ENCODE measurements at places on chromosomes 13 and 19.

GRCh38 chr13:65605396-65605795, 1624.7 kb downstream of the PCDH9 start:
- DNase-seq: no peak

DNA sequence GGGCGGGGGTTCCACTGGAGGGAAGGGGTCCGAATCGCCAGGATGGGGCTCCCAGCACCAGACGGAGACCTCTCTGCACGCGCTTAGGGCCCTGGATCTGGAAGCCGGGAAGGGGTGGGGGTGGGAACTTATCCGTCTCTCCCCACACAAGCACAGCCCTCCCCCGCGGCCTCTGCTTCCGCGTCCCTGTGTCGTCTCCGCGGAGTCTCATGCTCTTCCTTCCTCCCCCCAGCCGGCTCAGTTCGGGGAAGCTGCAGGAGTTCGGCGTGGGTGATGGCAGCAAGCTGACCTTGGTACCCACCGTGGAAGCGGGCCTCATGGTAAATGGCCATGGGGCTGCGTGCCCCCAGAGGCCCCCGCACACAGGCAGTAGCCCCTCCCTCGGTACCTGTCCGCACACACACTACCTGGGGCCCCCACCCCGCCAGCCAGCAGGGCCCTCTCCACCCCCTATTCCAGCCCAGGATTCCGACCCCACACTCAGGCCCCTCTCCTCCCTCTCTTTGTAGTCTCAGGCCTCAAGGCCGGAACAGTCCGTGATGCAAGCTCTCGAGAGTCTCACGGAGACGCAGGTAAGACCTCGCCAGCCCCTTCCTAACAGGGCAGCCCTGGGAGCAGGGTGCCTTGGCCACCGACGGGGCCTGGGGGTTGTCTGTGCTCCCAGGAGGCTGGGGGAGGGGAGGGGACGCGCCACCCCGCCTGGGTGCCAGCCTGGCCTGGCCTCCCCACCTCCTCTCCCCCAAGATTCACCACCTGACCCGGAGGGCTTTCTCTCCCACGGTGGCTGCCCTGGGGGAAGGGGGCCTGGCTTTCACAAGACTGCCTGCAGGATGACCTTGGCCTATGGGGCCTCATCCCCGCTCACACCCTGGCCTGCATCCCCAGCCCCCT, 3.2 kb downstream of the MIDN start:
- DNase-seq: no peak

DNA sequence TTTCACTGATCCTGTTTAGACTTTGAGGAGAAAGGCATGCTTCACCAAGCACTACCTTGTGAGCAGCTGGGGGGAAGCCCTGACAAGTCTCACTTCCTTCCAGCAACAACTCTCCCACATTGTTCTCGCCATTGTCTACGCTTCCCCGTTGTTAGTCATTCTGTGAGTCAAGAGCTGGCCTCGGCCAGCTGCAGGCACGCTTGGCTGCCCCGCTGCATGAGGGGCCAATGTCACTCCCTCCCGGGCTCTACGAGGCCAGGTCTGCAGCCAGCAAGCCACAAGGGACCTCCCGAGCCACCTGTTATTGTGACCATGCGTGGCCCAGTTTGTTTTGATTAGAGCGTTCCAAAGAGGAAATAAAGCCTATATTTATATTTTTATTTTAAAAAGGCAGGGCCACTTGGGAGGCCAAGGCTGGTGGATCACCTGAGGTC, 220.9 kb downstream of the FOXO1 start:
- no peak for DNase-seq

DNA sequence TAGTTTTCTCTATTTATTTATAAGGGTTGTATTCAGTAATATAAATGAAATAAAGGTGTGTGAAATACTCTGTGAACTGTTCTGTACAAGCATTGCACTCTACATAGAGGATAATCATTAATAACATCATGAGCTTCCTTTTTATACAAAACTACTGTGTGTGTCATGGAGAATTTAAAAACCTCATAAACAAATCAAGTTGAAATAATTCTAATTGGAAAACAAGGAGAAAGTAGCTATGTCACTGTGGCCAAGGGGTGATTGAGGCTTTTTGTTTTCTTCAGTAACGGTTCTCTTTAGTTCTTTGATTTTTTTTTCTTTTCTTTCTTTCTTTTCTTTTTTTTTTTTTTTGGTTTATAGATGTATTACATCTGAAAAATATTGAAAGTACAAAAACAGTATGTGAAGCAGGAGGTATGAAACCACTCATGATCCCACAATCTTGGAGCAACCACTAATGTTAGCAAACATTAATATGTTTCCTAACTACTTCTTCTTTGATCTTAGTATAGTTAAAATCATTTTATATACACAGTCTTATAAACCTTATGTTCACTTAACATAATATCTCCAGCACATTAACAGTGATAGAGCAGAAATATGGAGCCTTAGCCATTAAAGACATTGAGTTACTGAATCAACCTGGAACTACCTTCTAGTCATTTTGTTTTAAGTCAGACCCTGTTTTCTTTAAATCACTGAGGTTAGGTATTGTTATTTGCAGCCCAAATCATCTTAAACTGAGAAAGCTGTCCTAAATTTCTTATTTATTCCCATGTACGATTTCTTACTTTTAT, 45.4 kb downstream of the WDFY2 start:
- no peak for DNase-seq

- DNase-seq: no peak
Observed at GRCh38 chr19:18433015-18433691, 4.8 kb downstream of the ISYNA1 start.

GRCh38 chr13:77896536-77896935, 22.1 kb downstream of the EDNRB start:
- peak; percentile 18 for DNase-seq

DNA sequence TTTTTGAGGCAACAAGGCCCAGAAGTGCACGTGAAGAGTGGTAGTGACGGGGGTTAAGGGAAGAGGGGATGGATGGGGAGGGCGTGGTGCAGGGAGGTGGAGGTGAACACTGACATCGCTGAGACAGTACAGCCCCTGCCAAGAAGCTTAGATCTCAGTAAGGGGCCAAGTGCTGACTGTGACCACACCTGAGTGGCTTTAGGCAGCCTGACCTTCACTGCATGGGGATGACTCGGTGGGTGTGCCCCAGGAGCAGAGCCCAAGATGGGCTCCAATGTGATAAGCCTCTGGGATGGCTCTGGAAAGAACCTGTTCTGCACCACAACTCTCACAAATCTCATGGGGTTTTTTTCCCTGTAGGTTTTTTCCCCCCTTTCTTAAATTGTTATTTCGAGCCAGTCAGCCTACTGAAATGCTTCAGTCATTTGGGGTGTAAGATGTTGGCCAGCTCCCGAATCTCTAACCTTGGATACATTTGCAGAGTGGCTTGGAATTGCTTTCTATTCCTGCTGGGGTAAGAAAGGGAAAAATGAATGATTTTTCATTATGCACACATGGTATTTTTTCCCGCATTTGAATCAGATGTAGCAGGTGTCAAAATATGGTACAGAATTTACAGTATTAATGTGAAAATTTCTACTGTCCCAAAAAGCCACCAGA, 165.0 kb downstream of the TM9SF2 start:
- DNase-seq: no peak

DNA sequence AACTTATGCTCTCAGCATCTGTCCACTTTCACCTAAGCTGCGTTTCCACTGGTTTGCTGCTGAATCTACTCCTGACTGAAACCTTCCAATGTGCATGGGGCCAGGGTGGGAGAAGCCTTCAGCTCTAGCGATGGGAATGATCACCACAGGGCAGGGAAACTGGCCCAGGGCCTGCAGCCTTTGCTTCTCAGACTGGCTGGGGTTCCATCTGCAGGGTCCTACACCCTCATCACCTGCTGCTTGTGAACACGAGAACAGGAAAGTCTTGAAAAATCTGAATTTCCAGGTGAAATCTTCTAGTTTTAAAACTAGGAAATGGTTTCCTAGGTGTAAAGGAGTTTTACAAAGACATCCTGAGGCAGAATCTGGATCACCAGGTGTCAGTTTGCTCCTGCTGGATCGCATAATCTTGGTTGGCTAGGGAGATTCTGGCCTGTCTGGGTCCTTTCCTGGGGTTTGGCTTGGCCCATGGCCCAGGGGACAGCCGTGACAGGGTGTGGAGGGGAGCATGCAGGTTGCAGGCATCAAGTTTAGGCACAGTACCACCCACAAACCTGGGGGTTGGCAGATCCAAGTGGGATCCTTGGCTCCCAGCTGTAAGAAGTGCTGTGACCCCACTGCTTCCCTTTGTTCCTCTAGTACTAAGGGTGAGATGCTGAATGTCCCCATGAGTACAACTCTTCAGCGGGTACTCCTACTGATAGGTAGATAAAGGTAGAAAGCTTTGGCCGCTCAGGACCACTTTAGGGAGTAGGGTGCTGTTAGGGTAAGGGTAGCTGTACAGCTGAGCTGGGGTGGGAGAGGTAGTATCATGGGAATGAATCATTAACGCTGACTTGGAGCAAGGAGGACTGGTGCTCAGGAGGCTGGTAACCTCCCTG, 1.8 kb upstream of the UBE2M start:
- DNase-seq: no peak

DNA sequence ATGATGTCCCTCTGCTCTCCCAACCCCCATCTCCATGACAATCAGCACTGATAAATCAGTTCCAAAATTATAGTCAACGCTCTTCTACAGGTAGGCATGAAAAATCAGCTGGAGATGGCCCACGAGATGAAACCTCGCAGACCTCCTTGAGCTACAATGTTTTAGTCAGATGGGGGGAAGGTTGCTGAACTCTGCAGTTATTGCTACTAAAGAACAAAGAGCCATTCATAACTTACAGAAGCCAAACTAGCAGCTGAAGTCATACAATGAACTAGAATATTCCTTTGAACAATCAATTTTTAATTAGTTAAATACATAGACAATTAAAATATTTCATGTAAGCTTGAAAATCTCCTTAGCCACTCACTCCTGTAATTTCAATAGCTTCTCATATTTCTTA, 179.2 kb downstream of the NHLRC3 start:
- no peak for DNase-seq

GRCh38 chr19:5369962-5370367, 29.4 kb upstream of the PTPRS start:
- DNase-seq: peak; percentile 55

GRCh38 chr19:48967346-48968178, 2.5 kb downstream of the FTL start:
- peak; percentile 30 for DNase-seq

- peak; percentile 95 for DNase-seq
Observed at GRCh38 chr19:41226053-41226873, 7.2 kb downstream of the AXL start.

DNA sequence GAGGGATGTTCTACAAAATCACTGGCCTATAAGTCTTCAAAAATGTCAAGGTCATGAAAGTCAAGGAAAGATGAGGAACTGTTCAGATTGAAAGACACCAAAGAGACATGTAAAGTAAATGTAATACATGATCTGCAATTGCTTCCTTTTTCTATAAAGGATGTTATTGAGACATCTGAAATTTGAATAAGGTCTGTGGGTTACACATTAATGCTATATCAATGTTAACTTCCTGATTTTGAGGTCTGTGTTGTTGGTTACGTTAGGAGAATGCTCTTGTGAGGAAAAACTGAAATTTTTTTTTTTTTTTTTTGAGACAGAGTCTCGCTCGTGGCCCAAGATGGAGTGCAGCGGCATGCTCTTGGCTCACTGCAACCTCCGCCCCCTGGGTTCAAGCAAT, 197.4 kb downstream of the RGCC start:
- DNase-seq: no peak

- no peak for DNase-seq
Observed at GRCh38 chr13:27619093-27619727, 1.1 kb downstream of the LNX2 start.

GRCh38 chr13:60135344-60135743, 28.4 kb downstream of the DIAPH3 start:
- no peak for DNase-seq

DNA sequence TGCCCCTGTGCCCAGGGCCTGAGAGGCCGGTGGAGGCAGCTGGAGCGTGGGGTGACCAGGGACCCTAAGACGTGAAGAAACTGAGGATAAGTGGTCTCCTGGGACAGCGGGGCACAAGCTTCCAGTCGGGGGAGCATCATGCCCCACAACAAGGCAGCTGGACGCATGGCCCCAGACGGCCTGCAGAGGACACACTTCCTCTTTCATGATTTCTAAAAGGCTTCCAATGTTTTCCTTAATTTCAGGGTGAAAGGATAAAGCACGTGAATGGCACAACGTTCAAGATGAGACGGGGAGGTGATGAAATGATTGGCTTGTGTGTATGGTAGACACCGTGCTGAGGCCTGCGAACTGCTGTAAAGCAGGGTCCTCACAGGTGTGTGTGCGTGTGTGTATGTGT, 20.2 kb upstream of the MYDGF start:
- DNase-seq: no peak

DNA sequence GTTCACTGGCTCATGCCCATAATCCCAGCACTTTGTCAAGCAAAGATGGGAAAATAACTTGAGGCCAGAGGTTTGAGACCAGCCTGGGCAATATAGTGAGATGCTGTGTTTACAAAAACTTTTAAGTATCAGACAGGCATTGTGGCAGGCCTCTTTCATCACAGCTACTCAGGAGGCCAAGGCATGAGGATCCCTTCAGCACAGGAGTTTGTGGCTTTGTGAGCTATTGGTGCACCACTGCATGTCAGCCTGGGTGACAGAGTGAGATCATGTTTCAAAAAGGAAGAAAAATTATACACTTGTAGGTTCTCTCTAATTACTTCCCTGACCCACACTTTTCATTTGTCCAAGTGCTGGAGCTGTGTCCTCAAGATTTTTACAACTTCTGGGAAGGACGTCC, 11.5 kb upstream of the LGALS14 start:
- no peak for DNase-seq

DNA sequence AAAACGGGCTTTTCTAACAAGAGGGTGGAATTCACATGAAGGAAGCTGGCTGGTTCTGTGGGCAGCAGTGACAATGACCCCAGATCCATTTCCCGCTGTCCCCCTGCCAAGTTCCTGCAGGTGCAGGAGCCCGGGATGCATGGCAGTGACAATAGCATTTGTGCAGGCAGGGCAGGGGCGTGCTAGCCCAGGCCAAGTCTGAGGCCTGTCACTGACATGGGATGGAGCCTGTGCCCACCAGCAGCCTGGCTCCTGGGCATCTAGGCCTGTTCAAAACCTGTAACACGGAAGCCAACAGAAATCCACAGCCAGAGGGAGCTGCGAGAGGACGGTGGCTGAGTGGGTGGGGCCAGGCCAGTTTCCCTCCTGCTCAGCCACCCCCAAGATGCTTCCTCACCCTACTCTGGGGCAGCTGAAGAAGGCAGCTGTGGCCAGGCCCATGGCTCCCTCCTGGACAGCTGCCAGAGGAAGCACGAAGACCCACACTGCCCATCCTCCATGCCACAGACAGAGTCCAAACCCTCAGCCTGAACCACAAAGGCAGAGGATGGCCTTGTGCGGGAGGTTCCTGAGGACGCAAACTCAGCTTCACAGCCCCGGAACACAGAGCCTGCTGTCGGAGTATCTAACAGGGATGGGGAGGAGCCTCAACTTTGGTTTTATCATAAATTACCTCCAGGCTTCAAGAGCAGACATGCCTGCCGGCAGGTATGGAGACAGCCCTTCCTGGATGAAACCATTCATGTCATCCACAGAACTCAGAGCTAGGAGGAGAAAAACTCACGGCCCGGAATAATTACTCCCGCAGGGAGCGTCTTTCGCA, 74.0 kb downstream of the CEBPG start:
- no peak for DNase-seq

GRCh38 chr13:20778311-20778710, 4.5 kb upstream of the EEF1AKMT1 start:
- DNase-seq: no peak
